Progenitor cell of endocrine pancreas (in vitro differentiated cells): ENCODE measurements at places on chromosomes 4 and X. TPM values are rescaled to one million over a fixed set of nuclear protein-coding genes. Genes with fewer than 3 reads are reported as not detected.

DNA sequence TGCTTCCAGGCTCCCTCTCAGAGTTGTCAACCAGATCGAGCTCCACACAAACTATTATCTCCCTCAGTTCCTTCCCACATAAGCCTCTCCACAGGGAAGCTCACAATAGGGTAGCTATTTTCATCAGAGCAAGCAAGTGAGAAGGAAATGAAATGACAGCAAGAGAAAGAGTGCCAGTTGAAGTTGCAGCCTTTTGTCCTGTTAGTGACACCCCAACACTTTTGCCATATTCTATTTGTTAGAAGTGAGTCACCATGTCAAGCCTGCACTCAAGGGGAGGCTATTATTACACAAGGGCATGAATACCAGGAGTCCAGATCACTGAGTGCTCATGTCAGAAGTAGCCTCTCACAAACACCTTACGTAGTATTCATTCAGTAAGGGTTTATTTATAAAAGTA, 266.3 kb upstream of the NOCT start:
- DNase-seq = no peak

DNA sequence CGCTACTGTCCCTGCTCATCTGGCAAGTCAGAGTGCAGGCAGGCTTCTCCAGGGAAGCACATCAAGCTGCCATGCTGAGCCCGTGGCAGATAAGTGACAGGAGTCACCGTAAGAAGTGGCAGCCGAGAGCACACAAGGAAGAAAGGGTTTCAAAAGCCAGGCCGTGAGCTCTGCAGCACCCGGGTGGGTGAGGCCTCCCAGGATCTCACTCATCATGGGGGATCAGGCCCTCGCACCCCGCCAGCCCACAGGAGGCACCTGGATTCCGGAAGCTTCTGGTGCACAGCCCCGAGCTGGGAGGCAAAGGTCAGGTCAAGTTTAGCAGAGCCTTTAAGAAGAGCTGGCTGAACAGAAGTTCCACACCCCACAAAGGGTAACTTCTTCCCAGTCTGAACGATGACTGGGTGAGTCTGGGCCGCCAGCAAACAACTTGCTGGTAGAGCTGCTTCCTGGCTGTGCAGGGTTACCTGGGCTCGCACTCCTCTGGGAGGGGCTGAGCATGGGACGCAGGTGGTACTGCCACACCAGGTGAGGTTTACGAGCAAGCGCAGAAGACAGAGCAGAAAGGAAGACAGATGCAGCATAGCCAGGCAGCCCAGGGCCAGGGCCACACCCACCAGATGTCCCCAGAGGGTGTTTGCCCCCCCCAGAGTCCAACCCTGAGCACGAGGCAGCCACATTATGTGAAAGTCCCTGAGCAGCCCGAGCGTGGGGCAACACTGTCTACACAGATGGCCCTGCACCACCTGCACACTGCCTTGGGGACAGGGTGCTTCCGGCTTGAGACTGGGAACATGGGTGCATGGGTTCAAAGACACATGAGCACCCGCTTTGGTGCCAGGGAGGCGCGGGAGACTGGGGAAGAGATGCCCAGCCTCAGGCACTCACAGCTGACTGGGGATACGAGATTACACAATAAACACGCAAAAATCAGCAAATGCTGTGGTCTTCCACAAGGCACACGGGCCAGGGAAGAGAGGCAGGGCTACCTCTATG, 7.7 kb downstream of the CCNQ start:
- DNase-seq = no peak

DNA sequence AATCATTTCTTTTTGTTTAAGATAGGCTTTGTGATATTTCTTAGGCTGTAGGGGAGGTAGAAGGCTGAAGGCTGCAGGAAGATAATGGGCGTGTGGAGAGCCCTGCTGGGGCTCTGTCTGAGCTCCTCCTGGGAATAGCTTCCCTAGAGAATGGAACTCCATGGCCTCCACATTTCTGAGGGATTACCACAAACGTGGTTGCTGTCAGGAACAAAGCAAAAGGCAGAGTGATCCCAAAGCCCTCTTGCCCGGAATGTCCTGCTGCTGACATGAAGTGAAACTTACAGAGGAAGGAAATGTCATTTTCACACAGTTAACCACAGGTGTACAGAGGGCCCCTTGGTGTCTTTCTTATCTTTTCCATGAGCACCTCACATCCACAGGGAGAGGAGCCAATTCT, 89.3 kb downstream of the DDIT4L start:
- DNase-seq = no peak

AMTN gene
- not detected in 2 replicates for total RNA-seq

STARD8 gene
- total RNA-seq = 0.60 and 1.00 TPM in 2 replicates

GRCh38 chr4:2254665-2255500, 7.0 kb downstream of the MXD4 start:
- no peak for DNase-seq

DNA sequence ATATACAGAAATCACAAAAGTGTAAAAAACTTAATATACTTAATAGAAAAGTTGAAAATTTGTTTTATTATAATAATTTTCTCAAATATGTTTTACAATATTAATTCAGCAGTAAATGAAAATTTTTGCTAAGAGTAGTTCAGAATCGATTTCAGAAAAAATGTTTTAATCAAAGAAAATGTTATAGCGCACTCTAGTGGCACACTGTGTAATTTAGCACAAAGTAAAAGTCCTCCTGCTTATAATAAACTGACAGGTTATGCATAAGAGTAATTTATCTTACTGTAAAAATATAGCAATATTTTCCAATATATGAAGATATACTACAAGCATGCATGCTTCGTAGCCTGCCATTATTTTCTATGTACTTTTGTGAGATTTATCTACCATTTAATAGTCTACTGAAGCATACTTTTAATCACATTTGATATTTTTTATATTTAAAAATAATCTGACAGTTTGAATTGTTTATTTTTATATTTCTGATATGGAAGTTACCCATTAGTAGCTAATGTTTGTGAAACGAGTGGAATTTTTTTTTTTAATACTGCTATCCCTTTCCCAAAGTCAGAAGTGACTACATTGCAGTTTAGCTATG, 217.9 kb upstream of the KLHL4 start:
- no peak for DNase-seq

GRCh38 chrX:79366556-79366872, 620 bp downstream of the ITM2A start:
- no peak for DNase-seq
